ENCODE measurements at places on chromosomes 7 and 10.

DNA sequence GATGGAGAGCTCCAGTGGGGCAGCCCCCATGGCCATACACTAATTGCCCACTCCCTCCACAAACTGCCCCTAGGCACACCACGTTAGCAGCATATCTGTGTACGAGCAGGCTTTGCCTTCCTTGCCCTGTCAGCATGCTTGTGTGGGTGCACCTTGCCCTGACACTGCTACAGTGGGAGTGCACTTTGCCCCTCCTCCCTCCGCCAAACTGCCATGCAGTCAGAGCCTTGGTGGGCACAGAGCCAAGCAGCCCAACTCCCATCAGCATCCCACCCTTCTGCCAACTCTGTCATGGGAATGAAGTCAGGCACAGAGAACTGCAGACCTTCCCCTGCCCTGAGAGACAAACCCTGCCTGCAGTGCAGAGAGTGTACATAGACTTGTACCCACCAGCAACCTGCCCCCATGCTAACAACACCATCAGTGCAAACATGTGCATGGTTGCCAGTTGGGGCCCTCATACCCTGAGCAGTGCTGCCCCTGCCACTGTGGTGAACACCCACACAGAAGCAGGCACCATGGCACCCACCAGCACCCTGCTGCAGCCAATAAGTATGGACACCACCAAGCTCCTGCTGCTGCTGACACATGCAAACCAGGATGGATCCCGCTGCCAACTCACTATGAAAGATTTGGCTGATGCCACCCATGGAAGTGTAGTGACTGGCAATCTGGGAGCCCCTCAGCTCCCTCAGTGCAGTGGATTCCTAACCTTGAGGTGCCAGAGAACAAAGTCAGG, 1197.7 kb upstream of the CELF2 start:
- no peak for DNase-seq

GRCh38 chr7:1336509-1336908, 103.8 kb downstream of the UNCX start:
- no peak for DNase-seq

DNA sequence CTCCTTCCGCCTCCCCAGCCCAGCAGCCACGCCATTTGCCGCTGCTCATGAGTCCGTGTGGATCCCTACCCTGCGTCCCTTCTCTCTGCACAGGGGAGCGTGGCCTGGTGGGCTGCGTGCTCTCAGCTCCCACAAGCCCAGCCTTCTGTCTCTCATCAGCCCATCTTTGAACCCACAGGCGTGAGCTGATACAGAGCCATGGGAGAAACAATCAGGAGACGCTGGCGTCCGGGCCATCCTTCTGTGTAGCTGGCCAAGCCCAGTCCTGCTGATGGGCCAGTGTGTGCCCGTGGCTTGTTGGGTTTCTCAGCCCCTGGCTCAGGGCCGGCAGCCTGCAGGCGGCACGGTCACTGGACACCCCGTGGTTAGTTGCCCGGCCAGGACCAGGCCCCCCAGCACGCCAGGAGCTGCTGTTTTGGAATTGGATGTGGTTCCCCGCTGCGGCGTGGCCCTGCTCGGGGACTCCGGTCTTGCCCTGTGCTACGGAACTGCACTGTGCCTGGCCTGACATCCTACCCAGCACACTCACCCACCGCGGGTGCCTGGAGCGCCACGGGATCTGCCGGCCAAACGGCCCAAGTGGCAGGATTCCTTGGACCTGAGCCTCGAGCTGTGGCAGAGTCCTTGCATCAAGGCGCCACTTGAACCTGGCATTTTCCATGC, 88.9 kb downstream of the ELFN1 start:
- DNase-seq = no peak

DNA sequence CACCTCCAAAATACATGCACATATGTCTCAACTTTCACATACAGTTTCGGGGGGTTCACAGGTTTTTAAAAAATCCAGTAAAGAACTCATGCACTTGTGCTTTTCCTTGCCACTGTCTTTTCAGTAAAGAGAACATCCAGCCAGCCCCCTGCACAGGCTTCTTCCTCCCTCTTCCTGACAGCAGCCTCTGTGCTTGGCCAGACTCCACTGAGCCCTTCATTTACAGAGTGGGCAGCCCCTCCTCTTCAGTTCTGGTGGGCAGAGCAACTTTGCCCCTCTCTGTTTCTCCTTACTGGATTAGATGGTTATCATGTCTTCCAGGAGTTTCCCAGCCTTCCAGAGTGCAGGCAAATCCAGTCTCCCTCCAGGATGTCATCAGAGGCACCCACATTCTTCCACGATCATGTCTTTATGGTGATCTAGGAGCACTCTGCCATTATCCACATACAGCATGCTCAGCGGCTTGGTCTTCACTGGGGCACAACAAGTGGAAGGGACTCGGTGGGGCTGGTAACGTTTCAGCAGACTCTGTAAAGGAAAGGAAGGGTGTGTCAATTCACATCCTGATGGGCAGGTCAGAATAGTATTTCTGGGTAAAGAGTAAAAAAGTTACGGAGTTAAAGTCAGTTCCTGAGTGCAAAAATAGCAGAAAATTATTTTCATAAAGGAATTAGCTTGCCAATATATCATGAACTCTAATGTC, 8.8 kb downstream of the NODAL start:
- DNase-seq = no peak

GRCh38 chr7:149662591-149663095, 110.7 kb downstream of the ZNF467 start:
- DNase-seq = peak; percentile 76

- no peak for DNase-seq
Observed at GRCh38 chr7:119096683-119097082, 872.2 kb downstream of the ANKRD7 start.

DNA sequence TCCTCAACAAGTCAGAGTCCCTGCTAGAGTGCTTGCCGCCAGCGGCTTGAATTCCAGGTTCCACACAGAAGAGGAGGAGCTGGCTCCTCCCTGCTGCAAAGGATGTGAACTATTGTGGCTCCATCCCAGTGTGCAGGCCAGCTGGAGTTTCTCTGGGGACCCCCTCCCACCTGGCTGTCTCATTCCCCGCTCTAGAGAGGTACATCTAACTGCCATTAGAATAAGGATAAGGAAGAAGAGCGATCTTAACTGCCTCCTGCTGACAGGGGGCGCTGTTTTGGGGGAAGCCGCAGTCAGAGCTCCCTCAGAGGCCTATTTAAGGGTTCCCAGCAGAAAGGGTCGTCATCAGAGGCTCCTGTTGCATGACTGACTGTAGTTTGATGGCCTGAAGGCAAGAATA, 40.8 kb upstream of the HECW1 start:
- peak; percentile 50 for DNase-seq

DNA sequence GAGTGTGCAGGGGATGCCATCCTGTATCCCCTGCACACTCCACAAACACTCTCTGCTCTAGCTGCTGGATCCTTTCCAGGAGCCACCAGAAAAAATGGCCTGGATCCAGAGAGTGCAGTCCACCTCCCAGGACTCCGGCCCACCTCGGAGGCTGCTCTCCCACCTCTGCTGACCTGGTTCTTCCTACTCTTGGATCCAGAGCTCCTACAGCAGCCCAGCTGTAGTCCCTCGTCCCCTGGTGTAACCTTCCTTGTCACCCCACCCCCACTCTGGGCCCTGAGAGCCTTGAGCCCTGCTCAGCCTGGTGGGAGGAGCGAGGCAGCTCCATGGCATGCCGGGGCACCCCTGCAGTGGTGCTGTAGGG, 54.4 kb downstream of the GOLGA7B start:
- DNase-seq = no peak

DNA sequence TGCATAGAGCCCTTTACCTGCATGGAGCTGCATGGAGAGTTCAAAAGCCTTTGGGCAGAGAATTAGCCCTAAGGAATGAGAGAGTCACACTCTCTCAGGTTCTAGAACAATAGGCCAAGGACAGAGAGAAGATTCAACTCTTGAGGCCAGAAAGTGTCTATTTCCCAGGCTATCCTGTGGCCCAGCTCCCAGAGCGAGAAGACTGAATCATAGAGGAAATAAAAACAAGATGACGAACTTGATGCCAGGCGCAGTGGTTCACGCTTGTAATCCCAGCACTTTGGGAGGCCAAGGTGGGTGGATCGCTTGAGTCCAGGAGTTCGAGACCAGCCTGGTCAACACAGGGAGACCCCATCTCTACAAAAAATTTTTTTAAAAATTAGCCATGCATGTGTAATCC, 18.3 kb upstream of the PODXL start:
- DNase-seq = no peak

DNA sequence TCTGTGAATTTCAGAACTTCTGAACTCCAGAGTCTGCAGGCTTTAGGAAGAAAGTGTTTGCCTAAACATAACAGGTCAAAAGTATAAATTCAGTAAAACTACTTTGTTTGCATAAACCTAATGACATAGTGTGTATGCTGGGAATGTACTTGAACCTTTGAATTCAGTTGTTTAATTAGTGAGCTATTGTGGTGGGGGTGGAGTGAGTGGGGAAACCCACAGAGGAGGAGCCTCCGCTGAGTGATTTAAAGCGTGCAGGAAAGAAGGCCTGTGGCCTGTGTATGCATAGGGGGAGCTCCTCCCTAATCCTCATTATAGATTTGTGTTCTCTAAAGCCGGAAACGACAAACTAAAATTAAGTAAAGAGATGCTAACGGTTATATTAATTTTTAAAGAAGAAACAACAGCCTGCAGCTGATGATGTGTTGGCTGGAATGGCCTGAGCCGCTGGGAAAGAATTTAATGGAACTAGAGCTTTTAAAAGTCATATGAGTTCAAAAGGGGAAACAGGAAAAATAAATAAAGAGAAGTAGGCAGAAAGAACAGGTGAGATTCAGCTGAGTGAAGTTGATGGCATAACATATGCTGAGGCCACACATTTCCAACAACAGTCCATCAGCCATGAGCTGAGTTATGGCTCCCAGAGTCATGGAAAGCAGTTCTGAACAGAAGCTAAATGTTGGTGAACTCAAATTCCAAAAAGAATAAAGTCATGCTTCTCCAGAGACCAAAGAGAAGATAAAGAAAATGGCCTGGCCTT, 595.0 kb downstream of the GRM8 start:
- DNase-seq = no peak

DNA sequence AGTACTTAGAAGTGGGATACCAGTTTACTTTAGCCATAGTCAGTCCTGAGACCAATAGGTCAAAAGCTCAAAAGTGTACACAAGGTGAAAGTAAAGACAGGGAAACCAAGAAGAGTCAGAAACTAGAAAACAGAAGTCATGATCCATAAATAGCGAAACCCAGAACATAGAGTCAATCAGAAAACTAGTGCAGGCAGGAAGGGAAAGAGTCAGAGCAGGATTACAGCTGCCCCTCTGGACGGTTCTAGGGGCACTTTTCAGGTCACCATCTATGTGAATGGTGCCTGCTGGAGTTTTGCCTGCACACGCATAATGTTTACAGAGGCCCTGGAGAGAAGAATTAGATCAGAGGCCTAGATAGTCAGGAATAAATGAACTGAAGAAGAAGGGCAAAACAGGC, 22.4 kb upstream of the DMTF1 start:
- DNase-seq = no peak

GRCh38 chr7:155371331-155371883, 73.7 kb downstream of the INSIG1 start:
- no peak for DNase-seq

DNA sequence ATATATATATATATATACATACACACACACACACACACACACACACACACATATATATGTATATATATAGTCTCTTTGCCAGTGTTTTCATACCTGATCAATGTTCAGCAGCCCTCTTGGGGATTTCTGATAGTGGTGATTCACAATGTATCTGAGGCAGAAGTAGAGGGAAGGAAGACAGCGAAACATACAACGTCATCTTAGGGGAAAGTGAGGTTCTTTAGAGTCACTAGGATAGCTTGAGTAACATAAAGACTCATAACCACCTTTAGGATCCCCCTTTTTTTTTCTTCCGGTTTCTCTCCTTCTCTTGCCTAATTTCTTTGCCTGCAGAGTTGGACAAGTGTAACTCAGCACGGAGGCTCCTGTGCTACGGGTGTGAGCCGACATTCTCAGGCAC, 56.6 kb downstream of the PODXL start:
- DNase-seq = no peak

GRCh38 chr10:88793712-88794299, 8.7 kb upstream of the LIPM start:
- no peak for DNase-seq

GRCh38 chr7:111789870-111790269, 227.6 kb upstream of the IMMP2L start:
- no peak for DNase-seq

GRCh38 chr10:90777621-90778020, 80.2 kb downstream of the HTR7 start:
- no peak for DNase-seq

DNA sequence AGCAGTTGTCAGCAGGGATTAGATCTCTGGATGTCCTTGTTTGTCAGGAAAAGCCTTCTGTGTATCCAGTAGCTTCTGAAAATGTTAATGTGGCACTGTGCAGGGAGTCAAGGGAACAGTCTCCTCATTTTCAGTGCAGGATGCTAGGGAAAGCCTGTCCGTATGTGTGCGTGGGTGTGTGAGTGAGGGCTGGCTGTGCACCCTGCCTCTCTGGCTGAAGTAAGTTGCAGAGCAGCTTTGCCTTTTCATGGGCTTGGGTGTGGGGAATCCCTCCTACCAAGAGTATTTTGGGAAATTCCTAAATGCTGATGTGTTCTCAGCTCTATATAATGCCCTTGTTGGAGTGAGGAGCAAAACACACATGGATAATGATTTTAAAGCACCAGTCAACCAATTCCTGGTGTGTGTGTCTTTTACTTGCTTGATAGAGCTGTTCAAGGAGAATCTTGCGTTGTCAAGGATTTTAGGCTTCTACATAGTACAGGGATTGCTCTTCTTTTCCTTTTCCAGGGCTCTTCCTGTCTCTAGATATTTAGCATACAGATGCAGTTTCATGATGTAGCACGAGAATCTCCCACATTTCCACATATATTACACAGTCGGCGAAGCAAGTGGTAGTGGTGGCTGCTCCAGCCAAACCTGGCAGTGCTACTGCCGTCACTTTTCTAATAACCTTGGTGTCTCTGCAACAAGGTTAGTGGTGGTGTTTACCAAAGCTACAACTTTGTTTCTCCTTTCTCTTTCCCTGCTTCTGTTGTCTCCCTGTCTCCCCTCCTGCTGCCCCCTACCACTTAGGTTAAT, 92.8 kb downstream of the MCU start:
- DNase-seq = no peak

DNA sequence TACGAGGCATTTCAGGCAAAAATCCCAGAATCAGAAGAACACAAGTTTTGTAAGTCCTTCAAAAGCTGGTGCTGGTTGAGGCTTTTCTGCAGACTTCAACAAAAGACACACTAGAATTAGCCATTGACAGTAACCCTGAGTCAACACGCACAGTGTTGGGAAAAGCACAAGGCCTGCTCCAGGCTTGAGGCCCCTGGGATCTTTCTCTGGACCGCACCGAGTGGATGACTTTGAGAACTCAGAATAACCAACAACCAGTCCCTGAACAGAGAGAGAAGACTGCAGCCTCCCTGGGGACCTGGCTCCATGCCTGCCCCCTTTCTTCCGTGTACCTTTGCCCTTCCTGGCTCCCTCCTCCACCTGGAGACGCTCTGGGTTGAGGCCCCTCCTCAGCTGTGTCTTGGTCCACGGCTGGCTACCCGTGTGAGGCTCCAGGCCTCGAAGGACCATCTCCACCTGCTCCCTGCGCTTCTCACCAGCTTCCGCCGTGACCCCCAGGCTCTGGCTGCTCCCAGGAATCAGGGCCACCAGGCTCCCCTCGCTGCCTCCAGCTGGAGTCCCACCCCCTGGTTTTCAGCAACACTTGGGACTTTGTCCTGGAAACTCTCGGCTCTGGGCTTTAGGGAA, 28.4 kb downstream of the DIP2C start:
- no peak for DNase-seq

Measured in stimulated activated naive CD8-positive, alpha-beta T cell treated with anti-CD3 and anti-CD28 coated beads, Interleukin-15, Interleukin-2, amounts not matched to agents 100 U/mL and 50 U/mL, for 24 hours (primary cell).